ENCODE measurements at places on chromosomes 3 and 15. TPM values are rescaled to one million over a fixed set of nuclear protein-coding genes. Genes with fewer than 3 reads are reported as not detected.

The HRG gene
- total RNA-seq = not detected

The TP53BP1 gene
- 30.6 TPM for total RNA-seq

DNA sequence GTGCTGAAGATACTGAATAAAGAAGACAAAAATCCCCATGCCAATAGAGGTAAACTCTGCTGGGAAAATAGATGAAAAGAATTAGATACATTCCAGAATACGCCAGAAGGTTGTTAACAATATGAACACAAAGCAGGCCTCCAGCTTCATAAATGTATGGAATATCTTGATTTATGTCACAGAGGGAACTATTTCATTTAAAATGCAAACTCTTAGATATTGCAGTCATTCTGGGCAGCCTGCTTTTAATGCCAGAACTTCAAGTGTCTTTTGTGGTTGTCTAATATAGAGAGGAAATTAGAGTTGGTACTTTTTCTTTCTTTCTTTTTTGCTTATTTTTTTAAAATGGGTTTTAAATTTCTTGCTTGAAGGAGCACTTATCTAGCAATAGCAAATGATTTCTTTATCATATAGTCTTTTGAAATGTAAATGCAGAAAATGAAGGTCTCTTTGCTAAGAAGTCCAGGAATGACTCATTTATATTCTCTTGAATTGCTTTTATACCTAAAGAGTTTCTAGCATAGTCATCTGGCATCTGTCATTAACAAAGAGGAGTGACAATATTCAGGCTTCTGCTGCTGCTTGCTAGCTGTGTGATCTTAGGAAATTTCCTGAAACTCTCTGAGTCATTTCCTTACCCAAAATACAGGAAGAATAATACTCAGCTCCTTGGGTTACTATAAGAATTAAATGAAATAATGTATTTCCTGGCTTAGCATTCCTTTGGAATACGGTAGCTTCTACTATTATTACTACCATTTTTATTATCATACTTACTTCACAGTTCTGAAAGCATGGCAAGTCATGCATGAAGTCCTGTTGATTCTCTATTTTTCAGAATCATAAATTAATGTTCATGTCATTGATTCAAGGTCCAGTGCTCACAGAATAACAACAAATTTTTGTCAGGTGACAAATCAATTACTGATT lies 527.6 kb downstream of the DIPK2A start:
- no peak for DNase-seq

- peak; percentile 44 for DNase-seq
Observed at GRCh38 chr3:187264021-187264420, 27.5 kb downstream of the MASP1 start.

DNA sequence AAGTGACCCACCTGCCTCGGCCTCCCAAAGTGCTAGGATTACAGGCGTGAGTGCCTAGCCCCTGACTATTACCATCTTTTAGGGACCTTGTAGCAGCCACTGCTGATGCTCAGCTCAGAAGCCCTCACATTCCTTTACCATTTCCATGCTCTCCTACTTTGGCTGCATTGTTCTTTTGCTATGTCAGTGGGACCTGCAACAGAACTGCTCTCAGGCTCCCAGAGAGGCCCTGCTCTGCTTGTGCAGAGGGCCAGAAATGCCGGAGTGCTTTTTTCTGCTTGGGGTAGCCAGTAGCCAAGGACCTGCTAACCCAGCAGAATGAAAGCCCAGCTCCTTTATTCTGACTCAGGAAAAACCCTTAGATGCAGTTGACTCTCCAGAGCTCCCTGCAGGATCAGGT lies 18.3 kb upstream of the PROK2 start:
- DNase-seq = no peak

GRCh38 chr3:106251160-106251892 lies 382.5 kb upstream of the CBLB start:
- no peak for DNase-seq

DNA sequence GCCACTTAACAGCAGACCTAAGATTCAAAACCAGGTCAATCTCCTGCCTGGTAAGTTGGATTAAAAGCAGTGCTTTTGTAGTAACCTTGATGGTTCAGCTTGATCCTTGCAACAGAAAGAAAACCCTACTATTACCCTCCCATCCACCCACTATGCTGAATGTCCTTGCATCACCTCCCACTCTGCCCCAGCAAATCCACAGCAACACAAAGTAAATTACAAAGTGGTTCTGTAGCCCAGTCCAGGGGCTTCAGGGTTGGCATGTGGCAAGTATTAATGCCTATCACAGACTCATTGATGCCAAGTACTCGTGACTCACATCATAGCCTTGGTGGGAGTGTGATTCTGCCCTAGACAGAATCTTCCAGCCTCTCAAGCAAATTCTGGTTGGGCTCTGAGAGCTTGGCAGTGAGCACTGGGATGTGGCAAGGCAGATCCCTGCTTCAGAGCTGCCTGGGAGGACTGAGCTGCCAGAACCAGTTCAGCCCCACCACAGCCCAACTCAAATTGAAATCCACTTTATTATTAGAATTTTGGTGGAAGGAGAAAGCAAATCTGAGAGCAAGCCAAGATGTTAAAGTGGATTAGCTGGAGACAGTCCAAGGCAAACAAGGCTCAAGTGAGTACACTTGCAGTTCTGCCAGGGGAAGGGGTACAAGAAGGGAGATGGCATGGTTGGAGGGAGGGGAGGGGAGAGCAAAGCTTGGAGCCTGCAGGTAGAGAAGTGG lies 225.8 kb upstream of the UMPS start:
- DNase-seq = peak; percentile 30
